K562 (cell line): ENCODE measurements at places on chromosomes 3 and 15.

DNA sequence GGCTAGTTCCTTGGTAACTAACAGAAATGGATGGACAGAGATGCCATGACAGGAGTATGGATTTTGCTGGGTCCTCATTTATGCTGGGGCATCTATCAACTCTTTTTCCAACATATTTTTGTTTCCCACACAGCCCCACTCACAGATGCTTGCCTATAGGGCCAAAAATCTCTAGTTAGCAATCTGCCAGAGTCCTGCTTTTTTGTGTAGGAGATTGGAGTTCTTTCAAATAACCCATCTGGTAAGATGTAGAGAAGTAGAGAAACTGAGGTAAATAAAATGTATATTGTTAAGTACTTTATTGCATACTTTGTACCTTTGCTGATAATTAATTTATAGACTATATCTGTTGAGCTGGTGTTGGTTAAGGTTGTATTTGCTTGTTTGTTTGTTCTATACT lies 456.5 kb upstream of the GOLIM4 start:
- DNase-seq, result no peak

GRCh38 chr3:14664170-14664569 lies 10.8 kb upstream of the C3orf20 start:
- DNase-seq, result no peak

GRCh38 chr15:69679623-69680228 lies 227.1 kb downstream of the RPLP1 start:
- no peak for DNase-seq

- DNase-seq, result no peak
Measured at GRCh38 chr3:111031538-111031937, 40.1 kb upstream of the NECTIN3 start.

- DNase-seq, result no peak
Measured at GRCh38 chr15:71790081-71790480, 20.3 kb upstream of the NR2E3 start.

GRCh38 chr3:197269024-197269423 lies 29.4 kb downstream of the DLG1 start:
- no peak for DNase-seq

GRCh38 chr3:41327718-41328117 lies 128.4 kb downstream of the CTNNB1 start:
- DNase-seq, result no peak

GRCh38 chr15:32878869-32879805 lies 161.3 kb downstream of the GREM1 start:
- DNase-seq, result no peak

GRCh38 chr3:170476291-170476690 lies 57.6 kb downstream of the CLDN11 start:
- no peak for DNase-seq

GRCh38 chr3:111604119-111604518 lies 9.0 kb upstream of the ZBED2 start:
- no peak for DNase-seq

- peak; percentile 20 for DNase-seq
Measured at GRCh38 chr15:72092006-72092405, 25.9 kb downstream of the MYO9A start.

DNA sequence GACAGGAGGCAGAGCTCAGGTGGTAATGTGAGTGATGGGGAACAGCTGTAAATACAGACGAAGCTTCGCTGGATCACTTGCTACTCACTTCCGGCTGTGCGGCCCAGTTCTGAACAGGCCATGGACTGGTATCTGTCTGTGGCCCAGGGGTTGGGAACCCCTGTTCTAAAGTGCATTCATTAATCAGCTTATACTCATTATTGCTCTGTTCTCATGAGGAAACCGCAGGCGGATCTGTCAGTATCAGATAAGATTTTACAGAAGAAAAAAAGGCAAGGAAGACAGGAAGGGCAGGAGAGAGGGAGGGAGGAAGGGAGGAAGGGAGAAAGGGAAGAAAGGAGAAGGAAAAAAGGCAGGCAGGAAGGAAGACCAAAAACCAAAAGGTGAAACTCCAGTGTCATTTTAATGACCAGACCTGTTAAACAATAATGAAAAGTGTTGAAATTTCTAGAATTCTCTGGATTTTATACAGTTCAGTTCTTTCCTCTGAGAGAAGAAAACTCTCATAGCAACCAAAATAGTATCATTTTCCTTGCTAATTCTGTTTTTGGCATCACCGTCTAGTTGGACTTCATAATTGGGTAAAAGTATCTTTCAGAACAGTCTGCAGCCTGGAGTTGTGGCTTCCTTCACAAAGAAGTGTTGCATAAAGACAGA lies 128.0 kb upstream of the PROK2 start:
- peak; percentile 24 for DNase-seq

DNA sequence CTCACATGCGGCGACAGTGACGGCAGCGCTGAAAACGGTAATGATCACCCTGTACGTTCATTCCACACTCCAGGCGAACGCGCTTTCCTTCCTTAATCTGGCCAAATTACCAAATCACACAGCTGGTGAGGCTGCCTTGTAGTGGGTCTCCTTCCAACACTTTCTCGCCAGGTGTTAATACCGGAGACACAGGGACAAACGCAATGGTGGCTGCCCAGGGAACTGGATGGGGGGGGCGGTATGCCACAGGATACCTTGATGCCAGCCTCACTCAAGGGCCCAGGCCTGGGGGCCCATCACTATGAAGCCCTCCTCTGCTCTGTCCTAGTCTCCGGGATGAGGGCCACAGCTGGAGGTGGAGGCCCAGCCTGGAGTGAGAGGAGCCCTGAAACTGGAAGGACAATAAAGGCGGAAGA lies 1.4 kb upstream of the CAMK2N2 start:
- DNase-seq, result no peak

- DNase-seq, result no peak
Measured at GRCh38 chr15:94231723-94232468, 535 bp downstream of the MCTP2 start.

DNA sequence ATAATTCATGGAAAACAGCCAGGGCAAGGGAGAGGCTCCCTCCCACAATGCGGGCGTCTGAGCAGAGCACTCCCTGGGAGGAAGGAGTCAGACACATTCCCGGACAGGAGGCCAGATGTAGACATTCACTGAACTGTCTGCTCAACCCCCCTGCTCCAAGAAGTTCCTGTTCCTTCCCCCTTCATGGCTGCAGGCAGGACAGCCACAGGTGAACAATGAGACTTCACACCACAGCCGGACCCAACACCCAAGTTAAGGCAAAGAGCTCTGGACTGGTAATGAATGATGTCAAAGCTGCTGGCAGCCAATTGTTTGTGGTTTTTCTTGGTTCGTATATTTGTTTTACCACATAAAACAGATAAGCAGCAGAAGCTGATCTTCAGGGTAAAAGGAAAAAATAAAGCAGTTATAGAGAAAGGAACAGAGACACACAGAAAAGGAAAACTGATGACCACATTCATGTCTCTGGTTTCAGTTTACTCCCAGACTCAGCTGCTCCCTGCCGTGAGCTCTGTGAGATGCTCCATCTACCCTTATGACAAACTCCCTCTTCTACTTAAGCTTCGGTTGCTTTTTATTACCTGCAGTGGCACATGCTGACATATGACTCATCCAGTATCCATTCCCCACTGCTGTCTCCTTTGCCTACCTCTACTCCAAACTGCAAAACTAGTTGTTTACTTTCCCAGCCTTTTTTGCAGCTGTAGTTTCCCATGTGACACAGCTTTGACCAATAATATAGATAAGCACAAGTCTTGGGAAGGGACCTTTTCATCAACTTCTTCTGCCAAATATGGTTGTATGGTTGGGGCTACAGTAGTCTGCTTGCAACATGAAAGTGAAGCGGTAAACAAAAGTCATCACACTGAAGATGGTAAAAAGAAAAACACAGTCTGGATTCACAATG lies 33.1 kb downstream of the DZIP1L start:
- no peak for DNase-seq

DNA sequence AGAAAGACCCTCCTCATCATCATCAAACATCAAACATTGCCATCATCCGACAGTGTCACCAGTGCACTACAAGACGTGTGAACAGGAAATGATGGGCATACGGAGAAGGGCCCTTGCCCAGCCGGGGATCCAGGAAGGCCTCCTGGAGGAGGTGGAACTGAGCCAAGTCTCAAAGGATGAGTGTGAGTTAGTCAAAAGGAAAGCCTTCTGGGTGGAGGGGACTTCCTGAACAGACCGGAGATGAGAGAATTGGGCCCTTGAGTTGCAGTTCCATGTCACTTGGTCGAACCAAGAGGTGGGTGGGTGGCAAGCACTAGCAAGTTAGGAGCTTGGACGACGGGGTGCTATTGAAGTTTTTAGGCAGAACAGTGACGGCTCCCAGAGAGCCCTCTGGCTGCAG lies 8.5 kb downstream of the SEMA4B start:
- no peak for DNase-seq

DNA sequence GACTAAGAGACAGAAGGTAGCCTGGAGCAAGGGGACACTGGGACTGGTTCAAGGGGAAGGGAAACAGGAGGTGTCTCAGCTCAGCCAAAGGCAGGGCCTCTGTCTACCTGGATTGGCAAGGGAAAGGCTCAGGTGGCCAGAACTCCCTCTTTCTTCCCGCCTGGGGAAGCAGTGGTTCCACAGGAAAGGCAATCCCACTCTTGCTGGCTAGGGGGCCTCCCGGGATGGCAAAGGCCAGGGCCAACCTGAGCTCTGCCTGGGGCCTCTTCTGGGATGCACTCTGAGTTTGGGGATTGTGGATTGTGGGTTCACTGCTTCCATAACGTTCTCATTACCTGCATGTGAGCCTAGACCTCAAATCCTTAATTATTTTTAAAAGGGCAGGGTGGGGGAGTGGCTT lies 13.0 kb upstream of the PARP6 start:
- DNase-seq, result no peak

DNA sequence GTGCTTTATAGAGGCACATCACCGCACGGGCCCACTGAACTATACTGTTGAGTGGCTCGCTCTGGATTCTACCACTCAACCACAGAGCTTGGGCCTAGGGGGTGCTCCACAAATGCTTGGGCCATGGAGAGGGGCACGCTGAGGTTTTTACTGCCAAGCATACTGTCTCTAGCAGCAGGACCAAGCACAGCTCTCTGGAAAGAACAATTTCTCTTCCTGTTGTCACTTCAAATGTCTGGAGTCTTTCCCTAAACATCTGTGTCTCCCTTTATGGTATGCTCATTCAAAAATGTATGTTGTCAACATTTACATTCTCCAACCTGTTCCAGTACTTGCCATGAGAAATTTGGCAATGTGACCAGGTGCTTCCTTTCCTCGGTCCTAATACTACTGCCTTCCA lies 114.7 kb upstream of the TPM1 start:
- DNase-seq, result no peak

DNA sequence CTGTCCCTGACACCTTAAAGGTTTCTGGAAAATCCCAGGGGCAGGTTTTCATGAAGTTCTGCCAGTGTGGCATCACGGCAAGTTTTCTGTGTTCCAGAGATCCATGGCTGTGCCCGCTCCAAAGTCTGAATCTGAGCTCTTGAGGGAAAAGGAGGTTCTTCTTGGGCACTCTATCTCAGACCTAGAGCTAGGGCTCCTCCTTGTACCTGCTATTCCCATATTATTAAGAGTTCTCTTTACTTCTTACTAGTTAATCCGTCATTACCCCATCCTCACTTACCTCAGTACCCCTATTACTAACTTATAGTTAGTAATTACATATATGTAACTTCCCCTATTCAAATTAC lies 5.9 kb upstream of the TRA2B start:
- no peak for DNase-seq

DNA sequence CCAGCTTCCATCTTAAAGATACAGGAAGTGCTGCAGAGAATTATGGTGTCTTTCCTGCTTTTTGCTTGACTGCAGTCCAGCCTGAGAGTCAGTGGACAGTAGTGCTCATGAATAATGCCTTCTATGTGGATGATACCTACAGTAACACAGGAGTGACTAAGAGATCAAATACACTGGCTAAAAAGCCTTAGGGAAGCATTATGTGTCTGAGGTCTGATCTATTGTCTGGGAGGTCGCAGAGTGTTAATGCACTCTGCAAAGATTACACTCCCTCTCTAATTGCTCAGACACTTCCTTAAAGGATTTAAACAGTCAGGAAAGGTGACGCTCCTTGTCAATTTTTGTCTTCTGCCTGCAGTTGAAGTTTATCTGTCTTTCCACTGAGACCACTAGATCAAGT lies 183.6 kb downstream of the MCTP2 start:
- no peak for DNase-seq

GRCh38 chr15:33131552-33132232 lies 62.8 kb downstream of the FMN1 start:
- DNase-seq, result no peak

- DNase-seq, result no peak
Measured at GRCh38 chr3:159825216-159825854, 163.3 kb upstream of the IL12A start.

DNA sequence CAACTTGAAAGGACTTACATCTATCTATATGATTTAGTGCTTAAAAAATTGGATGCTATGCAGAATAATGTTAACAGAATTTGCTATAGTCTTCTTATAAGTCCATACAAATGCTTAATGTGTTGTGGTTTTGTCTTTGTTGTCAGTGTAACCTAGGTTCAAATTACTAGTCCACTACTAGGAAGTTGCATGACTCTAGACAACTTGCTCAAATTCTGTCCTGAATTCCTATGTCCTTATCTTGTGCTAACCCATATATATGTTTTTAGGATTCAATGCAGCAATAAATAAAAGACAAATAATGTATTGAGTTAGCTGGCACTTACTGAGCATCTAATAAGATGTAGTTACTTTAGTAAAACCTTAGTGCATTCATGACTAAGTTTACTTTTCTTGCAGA lies 276.5 kb upstream of the KCNMB2 start:
- DNase-seq, result no peak

GRCh38 chr15:29698030-29698701 lies 124.1 kb downstream of the TJP1 start:
- DNase-seq, result no peak

- no peak for DNase-seq
Measured at GRCh38 chr3:177800561-177800960, 603.3 kb upstream of the TBL1XR1 start.

DNA sequence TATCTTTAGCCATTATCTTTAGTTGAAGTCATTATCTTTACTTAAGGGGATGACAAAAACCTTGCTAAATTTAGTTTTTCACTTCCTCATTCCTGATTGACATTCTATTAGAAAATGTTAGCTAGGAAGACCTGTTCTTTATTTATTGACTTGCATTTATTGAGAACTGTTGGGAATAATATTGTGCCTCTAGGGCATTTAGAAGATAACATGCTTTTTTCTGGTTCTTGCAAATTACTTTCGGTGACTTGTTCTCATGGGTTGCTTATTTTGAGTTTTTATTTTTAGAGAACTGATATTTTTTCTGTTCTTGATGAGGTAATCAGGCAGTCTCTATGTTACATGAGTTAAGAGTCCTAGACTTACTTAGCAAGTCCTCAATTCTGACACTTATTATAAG lies 48.3 kb upstream of the CTDSPL start:
- no peak for DNase-seq

GRCh38 chr3:37992271-37993066 lies 1.9 kb downstream of the VILL start:
- DNase-seq, result peak; percentile 51

- DNase-seq, result no peak
Measured at GRCh38 chr3:177141899-177142646, 55.2 kb downstream of the TBL1XR1 start.
